ENCODE measurements at places on chromosomes 12 and 14. TPM values are rescaled to one million over a fixed set of nuclear protein-coding genes. Genes with fewer than 3 reads are reported as not detected.

The CLEC4C gene
- total RNA-seq = not detected

The CEBPE gene
- not detected for total RNA-seq

The RFX4 gene
- not detected for total RNA-seq

The MYF5 gene
- total RNA-seq = not detected

The TAS2R42 gene
- total RNA-seq = not detected

The KRT2 gene
- not detected for total RNA-seq

GRCh38 chr12:12979731-12980259 is 20.3 kb downstream of the HEBP1 start:
- DNase-seq = peak; percentile 67

GRCh38 chr12:103677905-103678304 is 90.8 kb downstream of the STAB2 start:
- no peak for DNase-seq

- no peak for DNase-seq
These were observed 127.1 kb downstream of the PRICKLE1 start for GRCh38 chr12:42462486-42462885.

- DNase-seq = no peak
These were observed 79.0 kb downstream of the TMX1 start for GRCh38 chr14:51318813-51319597.

DNA sequence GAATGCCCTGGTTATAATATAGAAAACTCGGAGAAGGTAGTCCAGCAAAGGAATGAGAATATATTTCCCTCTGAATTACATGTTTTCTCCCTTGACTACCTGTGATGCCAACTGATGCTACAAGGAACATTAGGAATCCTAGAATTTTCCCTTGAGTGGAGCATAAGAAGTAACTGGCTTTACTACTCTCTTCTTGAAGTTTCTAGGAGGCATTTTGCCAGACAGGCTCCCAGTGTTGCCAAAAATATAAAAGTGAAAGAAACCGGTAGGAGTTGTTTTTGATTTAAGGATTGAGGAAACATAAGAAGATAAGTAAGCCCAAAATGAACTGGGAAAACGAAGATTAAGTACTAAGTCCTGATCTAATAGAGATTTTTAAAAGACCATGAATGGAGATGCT is 693.4 kb downstream of the NOVA1 start:
- no peak for DNase-seq

GRCh38 chr14:96844857-96845570 is 47.8 kb downstream of the VRK1 start:
- no peak for DNase-seq

- no peak for DNase-seq
These were observed 1617.8 kb upstream of the FLRT2 start for GRCh38 chr14:83912032-83912642.

DNA sequence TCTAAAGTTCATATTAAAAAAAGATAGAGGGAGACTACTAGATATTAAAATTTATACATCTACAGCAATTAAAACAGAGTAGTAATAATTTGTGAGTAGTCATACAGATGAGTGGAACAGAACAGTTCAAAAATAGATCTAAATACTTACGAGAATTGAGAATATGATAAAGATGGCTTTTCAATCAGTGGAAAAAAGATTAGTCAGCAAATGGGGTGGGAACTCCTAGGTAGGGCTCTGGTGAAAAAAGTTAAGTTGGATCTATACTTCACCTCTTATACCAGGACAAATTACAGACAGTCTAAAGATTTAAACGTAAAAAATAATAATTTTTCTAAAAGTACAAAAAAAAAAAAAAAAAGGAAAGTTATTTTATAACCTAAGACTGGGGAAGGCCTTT is 66.9 kb downstream of the GPATCH2L start:
- no peak for DNase-seq

DNA sequence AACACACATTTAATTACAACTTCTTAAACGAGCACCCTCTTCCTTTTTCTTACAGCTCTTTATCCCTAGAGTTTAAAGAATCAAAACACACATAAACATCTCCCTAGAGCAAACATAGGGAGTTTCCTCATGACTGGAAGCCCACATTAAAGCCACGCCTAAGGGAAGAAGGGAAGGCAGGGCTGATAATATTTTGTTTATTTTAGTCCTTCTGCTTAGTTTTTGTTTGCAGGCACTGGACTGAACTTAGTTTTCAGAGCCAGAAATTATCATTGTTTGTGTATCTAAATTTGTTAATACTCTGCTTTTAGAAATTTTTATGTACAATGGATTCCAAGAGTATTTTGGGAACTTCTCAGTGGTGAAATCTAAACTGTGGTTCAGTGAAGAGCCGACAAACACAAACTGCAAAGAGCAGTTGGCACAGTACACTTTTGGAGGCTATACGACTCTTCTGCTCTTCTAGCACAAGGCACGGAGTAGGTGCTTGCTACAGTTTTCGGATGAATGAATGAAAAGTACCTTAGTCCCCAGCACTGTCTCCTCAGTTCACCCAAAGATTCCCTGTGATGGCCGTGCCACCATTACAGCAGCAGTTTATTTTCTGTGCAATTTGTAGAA is 17.6 kb upstream of the AMIGO2 start:
- DNase-seq = peak; percentile 45

DNA sequence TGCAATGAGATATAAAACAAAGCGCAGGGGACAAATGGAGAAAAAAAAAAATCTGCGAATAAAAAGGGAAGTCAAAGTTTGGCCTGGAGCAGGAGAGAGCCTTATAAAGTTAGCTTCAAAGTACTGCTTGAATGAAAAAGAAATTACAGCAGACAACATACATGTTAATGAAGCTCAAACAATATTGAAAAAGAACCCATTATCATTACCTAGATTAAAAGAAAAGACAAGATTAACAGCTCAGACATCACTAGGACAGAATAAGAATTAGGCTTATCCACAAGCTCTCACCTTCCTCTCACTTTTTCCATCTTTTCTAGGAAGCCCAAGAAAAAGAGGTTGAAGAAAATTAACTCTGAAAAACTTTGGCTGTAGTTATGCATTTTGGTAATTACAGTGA is 503.5 kb downstream of the ETNK1 start:
- DNase-seq = no peak

GRCh38 chr12:57518176-57518919 is 2.0 kb downstream of the DDIT3 start:
- DNase-seq = no peak

GRCh38 chr12:18583655-18584054 is 154.2 kb downstream of the PLCZ1 start:
- DNase-seq = no peak

GRCh38 chr12:117466677-117467362 is 105.4 kb upstream of the NOS1 start:
- no peak for DNase-seq

DNA sequence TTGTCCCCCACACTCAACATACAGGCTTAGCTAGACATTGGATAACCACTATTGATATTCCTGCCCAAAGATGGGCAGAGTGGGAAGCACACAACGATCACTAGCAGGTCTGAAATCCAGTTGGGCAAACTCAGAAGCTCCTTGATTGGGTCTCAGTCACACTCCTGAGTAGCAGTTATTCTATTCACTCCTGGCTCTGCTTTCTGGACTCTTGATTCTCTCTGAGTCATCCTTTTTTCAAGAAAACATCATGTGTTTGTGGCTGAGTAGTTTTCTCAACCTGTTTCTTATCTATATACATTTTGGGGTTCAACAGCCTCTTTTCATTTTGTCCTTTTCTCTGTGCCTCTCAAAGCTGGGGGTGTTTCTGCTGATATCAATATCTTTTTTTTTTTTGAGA is 46.0 kb upstream of the MANSC4 start:
- no peak for DNase-seq

DNA sequence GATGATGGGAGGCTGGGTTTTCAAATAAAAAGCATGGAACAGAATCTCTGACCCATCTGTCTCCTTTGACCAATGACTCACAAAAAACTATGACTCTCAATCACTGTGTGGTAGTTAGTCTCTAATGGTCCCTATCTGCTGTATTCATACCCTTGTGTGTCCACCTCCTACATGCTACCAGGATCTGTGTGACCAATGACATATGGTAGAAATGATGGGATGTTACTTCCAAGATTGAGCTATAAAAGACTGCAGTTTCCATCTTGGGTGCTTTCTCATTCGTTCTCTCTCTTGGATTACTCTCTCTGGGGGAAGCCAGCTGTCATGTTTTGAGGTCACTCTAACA is 144.7 kb upstream of the BTG1 start:
- peak; percentile 45 for DNase-seq

DNA sequence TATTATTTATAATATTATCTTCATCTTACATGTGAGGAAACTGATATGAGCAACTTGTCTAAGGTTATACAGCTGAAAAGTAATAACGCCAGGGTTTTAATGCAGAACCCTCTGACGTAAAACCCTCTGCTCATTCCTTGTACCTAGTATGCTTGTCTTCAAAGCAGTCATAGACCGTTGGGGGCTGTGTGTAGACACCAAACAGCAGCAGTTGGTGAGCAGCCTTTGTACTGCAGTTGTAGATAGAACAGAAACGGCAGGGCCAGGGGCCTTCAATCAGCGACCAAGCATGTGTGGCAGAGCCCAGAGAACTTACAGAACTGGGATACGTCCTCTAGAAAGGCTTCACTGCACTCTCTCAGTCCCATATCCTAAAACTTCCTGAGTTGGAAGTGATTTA is 28.1 kb downstream of the EVL start:
- DNase-seq = no peak

- DNase-seq = no peak
These were observed 112.0 kb upstream of the TMPO start for GRCh38 chr12:98403385-98403784.

DNA sequence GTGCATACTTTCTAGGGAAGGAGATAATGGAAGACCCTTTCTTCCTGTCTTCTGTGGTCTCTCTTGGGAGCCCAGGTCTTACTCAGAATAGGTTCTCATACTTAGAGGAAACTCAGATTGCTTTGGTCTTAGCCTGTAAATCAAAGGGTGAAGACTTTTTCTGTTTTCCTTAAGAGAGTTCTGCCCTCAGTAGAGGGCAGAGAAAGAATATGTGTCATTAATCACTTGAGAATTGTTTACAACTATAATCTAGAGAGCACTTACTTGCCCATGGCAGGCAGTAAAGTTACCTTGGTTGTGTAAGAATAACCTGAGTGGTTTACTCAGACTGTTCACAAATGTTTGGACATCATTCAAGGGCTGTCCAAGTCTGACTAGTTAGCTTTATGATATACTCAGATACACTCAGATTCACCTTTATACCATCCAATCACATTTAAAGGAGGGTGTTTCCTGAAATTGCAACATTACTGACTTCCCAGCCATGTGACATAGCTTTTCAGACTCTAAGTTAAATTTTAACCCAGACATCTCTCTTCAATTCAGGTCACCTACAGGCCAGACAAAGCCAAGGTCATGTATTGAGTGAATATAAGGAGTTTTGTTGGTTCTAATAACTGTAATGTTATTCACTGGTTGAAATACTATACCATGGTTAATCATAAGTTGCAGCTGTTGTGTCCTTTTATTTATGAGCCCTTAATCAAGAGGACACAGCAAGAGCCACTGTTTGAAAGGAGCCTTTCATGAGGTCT is 372.2 kb downstream of the RAD51B start:
- peak; percentile 71 for DNase-seq

DNA sequence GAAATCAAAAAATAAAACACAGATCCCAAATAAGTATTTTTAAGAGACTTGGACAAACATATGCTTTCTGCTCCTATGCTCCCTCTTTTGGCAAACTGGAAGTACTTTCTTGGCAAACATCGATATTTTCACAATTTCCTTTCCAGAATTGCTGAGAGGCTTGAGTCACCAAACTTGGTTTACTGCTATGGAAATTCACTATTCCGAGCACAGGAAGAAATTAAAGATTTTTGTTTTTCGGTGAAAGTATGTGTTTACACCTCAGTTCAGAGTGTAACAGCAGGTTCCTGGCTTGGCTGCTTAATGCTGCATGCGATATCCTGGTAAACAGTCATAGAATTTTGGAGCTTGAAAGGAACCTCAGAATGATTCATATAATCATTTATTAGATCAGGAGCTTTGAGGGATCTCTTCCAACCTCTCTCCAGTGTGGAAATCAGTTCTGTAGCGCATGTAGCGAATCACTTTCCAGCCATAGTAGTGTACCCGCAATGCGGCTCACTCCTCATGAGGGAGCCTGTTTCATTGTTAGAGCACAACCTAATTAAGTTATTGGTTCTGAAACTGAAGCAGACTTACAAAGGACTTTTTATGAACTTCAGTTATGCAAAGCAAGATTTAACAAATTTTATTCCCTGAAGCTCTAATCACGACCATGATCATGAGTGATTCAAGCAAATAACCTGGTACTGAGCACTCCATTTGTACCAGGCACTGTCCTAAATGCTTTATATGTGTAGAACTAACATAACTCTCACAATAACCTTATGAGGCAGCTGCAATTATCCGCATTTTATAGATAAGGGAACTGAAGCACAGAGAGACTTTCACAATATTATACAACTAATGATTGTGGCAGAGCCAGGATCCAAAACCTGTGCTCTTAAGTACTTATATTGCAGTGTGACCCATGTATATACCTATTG is 56.4 kb upstream of the ATP2A2 start:
- peak; percentile 55 for DNase-seq

DNA sequence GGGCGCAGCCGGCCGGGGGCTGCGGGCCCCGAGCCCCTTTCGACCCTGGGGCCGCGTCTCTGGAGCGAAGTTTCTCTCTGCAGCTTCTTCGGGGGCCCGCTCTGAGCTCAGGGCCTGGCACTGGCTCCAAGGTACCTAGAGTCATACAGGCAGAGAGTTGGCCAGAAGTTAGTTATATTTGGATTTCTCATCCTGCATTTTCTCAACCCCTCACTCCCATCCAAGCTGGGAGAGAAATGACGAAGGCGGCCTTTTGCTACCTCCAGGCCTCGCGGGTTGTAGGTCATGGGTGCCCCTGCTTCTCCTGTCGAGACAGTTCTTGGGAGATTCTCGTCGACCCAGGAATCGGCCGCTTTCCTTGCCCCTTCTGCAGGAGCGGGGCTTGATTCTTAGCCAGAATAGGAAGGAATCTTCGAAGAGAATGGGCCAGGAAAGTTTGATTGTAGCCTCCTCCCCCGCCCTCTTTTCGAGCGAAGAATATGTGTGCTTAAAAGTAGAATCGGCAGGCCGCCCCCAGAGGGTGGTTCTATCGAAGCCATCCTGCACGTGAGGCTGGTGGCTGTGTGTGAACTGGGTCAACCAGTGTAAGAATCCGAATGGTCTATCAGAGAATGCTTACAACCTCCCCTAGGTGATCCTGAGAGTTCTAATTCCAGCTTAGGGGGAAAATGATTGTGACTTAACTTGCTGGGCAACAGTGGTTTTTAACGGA is 785 bp downstream of the MLEC start:
- no peak for DNase-seq

DNA sequence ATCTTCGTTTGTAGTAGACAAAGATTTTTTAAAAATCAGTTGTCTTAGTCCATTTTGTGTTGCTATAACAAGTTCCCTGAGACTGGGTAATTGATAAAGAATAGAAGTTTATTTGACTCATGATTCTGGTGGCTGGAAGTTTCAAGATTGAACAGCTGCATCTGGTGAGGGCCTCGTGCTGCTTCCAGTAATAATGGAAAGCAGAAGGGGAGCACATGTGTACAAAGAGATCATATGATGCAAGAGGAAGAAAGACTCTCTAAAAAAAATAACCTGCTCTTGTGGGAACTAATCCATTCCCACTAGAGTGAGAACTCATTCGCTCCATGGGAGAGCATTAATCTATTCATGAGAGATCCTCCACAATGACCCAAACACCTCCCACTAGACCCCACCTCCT is 24.8 kb downstream of the MUCL1 start:
- no peak for DNase-seq
